Gastrocnemius medialis (tissue), 4 donors: ENCODE measurements at places on chromosomes 16 and 17. TPM values are rescaled to one million over a fixed set of nuclear protein-coding genes. Genes with fewer than 3 reads are reported as not detected.

DNA sequence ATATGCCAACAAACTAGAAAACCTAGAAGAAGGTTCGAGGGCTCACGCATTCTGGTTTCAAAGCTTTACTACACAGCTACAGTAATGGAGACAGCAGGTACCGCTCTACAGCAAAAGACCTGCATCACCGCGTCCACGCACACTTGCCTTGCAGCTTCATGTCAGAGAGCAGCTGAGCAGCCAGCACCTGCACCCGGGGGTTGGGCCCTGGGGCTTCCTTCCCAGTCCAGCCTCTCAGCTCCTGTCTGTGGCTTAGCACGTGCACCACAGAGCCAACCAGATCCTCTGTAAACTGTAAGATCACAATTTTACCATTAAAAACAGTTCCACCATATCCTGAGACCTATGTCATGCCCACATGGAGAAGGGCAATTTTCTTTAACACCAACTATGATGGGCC, 15.3 kb downstream of the MEAK7 start:
- no peak for DNase-seq

- DNase-seq: no peak
Observed at GRCh38 chr17:17928398-17929287, 43.6 kb downstream of the TOM1L2 start.

DNA sequence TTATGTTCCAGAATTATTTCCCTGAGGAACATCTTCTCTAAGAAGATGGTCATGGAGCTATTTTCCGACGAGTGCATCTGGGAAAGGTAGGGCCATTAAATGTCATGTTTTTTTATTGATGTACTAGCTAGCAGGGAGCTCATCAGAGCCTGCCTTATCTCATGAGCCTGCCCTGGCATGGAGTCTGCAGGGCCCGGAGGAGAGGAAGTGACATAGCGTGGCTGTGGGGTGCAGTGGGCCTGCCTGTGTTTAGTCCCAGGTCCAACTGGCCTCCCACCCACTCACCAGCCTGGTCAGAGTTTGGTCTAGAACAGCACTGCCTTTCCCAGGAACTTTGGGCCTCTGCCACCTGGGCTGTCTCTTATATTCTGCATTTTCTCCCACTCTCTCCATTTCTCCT, 389.8 kb downstream of the SNX29 start:
- DNase-seq: no peak

- no peak for DNase-seq
Observed at GRCh38 chr16:72785171-72785570, 262.8 kb downstream of the ZFHX3 start.

- no peak for DNase-seq
Observed at GRCh38 chr16:17555176-17555575, 84.4 kb upstream of the XYLT1 start.

DNA sequence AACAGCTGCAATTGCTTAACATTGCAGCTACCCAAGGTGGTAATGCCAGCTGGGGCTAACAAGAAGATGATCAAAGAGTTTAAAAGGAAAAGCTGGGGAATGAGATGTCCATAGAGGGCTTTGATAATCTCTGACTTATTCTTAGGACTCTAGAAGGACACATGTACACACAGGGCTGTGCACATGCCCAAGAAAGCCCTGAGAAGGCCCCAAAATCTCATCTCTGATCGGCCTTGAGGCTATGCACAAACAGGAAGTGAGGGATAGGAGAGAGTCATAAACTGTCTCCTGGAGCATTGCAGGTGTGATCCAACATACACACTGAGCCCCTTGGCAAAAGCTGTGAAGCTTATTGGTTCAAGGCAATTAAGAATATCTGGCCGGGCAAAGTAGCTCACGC, 17.2 kb upstream of the RABEP1 start:
- no peak for DNase-seq

GRCh38 chr17:70319516-70319915, 150.2 kb downstream of the KCNJ2 start:
- no peak for DNase-seq

- peak; percentile 18 for DNase-seq
Observed at GRCh38 chr17:5644065-5644464, 59.8 kb upstream of the NLRP1 start.

DNA sequence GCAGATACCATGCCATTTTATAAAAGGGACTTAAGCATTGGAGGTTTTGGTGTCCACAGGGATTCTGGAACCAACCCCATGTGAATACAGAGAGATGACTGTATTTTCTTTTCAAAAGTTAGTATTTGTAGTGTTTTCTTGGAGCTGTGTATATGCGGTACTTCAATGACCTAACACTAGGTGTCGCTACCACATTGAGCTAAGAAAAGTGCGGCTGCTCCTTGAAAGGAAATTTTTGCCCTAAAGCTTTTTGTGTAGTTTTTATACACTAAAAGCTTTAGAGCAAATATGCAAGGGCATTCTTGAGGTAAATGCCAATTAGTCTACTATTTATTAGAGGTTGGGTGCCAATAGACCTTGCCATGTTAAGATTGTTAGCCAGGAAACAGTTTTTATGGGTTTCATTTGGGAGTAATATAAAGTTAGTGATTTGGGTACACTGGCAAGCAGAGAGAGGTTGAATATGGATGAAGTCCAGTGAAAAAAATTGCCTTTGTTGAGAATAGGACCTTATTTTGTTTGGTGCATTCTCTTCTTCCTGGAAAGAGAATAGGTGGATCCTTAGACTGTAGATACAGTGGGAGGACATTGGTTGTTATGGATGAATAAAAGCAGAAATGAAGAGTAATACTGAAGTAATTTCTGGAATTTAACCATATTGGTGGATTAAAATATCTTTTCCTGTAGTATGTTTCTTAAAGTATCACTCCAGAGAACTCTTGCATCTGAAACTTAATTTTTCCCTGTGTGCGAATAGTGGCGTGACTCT, 43.3 kb downstream of the BCAS3 start:
- no peak for DNase-seq

GRCh38 chr17:1009229-1010085, 12.5 kb downstream of the TIMM22 start:
- DNase-seq: no peak

DNA sequence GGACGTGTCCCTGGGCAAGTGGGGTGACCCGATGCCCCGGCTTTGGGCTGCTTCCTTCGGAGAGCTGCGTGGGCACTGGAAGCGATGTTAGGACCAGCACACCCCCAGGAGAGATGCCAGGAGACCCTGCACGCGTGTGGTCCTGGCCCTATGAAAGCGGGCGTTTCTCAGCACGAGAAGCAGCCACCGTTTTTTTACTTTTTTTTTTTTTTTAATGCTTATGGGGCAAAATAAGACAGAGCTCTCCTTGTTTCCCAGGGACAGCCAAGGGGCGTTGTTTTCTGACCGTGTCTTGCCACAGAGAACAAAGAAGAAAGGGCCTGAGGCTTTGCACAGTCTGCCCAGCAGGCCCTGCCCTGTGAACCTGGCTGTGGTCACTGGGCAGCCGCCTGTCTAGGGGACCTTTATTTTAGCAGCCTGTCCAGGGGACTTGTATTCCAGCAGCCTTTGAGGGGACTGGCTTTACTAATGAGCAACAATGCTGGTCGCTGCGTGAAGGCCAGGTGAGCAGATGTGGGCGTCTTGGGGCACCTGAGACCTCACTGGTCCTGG, 996 bp downstream of the SLC25A10 start:
- DNase-seq: no peak

- DNase-seq: no peak
Observed at GRCh38 chr16:31467151-31467773, 4.7 kb upstream of the TGFB1I1 start.

GRCh38 chr16:70713824-70714223, 28.0 kb upstream of the MTSS2 start:
- DNase-seq: no peak

DNA sequence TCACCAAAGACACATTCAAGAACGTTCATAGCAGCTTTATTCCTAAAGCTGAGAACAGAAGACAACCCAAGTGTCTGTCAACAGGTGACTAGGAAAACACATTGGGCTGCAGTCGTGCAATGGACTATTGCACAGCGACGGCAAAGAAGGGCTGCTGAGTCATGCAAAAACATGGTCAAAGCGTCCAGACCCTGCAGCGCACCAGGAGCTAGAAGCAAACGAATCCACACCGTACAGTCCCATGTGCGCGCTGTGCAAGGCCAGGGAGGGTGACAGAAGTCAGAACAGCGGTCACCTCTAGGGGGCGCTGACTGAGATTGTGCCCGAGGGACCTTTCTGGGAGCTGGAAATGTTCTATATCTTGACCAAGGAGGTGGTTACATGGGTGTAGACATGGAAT, 266.4 kb downstream of the MAF start:
- DNase-seq: no peak

The RNF112 gene
- total RNA-seq: 0.51 TPM

The BMERB1 gene
- 117 TPM for total RNA-seq

The ETV4 gene
- total RNA-seq: not detected

The GLIS2 gene
- 0.95 TPM for total RNA-seq

The NOXO1 gene
- total RNA-seq: not detected

The SLC13A2 gene
- total RNA-seq: 0.34 TPM
